ENCODE measurements at places on chromosomes 16 and 17. TPM values are rescaled to one million over a fixed set of nuclear protein-coding genes. Genes with fewer than 3 reads are reported as not detected.

Gene PPP4C
- total RNA-seq, result 82.1 TPM

Gene WFDC1
- total RNA-seq, result 23.5 TPM

Gene GAS2L2
- 0.71 TPM for total RNA-seq

Gene SHISA9
- total RNA-seq, result 1.0 TPM

Gene PLCD3
- 106 TPM for total RNA-seq

Gene LRRC75A
- total RNA-seq, result 47.9 TPM

Gene KCNAB3
- 4.3 TPM for total RNA-seq

Gene OR1A1
- total RNA-seq, result 0.06 TPM

Gene NOG
- total RNA-seq, result 6.1 TPM

Gene GPR139
- not detected for total RNA-seq

Gene NPIPA2
- 7.0 TPM for total RNA-seq
